SJCRH30 (cell line): ENCODE measurements at places on chromosomes 1 and 21.
A peak's percentile ranks its signal among the peaks of the same experiment; 100 is the strongest.

- DNase-seq: no peak
Measured at GRCh38 chr1:85409516-85409915, 55.4 kb downstream of the DDAH1 start.

DNA sequence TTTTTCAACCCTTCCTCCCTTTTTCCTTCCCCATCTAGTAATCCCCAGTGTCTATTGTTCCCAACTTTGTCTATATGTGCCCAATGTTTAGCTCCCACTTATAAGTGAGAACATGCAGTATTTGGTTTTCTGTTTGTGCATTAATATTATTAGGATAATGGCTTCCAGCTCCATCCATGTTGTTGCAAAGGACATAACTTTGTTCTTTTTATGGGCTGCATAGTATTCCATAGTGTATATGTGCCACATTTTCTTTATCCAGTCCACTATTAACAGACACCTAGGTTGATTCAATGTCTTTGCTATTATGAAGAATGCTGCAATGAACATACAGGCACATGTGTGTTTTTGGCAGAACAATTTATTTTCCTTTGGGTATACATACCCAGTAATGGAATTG is 121.0 kb upstream of the C1orf105 start:
- DNase-seq: no peak

- DNase-seq: no peak
Measured at GRCh38 chr1:154075746-154076145, 79.1 kb downstream of the NUP210L start.

GRCh38 chr1:221858818-221859611 is 117.1 kb upstream of the DUSP10 start:
- DNase-seq: no peak

- DNase-seq: no peak
Measured at GRCh38 chr1:169326956-169327268, 40.7 kb downstream of the NME7 start.

DNA sequence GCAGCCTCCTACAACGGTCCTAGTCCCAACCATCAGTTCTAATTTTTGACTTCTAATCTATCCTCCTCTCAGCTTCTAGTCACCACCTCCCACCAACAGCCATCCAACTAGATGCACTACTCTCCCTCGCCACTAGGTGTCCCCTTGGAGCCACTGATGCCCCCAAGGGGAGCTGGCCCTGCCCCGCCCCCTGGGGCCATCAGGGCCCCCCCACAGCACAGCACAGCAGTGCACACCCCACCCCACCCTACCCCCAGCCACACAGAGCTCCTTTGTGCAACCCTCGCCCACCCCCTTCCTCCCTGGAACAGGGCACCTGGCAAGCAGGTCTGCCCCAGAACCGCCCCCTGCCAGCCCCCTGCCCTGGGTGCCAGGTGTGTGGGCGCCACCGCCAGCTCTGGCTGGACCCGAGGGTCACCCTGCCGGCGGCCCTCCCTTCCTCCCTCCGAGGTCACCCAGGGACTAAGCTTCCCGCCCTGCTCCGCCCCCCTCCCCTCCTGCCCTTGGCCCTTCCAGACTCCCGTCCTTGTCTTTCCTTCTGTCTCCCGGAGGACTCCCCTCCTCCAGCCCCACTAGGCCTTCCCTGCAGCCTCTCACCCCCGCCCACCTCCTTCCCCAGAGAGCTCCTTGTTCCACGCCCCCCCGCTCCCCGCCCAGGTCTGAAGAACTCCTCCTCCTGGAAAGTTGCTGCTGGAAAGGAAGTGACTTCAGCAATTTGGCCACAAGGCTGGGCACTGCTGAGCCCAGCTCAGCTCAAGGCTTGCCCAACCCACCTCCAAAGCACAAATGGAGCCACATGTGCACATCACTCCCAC is 47.0 kb downstream of the AHDC1 start:
- peak; percentile 96 for DNase-seq

DNA sequence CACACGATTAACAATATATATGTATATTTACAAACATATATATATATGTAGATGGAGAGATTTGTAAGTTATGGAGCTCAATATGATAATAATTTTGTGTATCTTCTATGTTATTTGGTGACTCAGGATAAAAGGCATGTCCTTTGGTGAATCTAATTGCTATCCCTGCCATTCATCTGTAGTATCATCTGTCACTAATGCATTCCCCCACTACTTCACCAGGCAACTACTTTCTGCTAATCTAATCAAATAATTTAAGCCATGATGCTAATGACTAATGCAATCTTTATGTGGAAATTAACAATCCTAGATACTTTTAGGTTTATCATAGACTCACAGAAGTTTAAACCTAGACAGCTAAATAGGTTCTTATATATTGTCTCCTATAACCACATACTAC is 1074.5 kb downstream of the PLA2G4A start:
- DNase-seq: no peak

GRCh38 chr1:15948595-15949452 is 27.1 kb downstream of the ZBTB17 start:
- DNase-seq: peak; percentile 89

- DNase-seq: no peak
Measured at GRCh38 chr21:28447462-28447861, 545.2 kb downstream of the LTN1 start.

- DNase-seq: no peak
Measured at GRCh38 chr21:44295646-44296045, 4.2 kb upstream of the PFKL start.

GRCh38 chr1:6080469-6080868 is 34.8 kb downstream of the KCNAB2 start:
- no peak for DNase-seq

- peak; percentile 42 for DNase-seq
Measured at GRCh38 chr1:176073524-176074157, 133.4 kb downstream of the COP1 start.

DNA sequence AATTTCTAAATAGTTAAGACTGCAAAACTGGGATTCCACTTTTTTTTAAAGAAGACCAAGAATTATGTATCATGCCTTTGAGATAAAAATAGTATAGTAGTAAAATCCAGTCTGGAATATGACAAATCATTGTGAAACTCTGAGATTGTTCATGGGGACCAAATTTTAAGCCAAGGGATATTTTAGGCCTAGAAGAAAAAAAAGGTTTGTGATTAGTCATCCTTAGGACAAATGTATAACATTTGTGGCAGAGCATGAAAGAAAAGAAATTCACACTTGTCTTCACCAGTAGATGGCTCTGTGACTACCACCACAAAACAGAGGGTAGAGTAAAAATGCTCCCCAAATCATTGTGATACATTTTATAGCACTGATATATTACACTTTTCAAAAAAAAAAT is 226.1 kb downstream of the KCTD3 start:
- no peak for DNase-seq

- DNase-seq: no peak
Measured at GRCh38 chr1:73472810-73473209, 725.2 kb downstream of the LRRIQ3 start.

- DNase-seq: no peak
Measured at GRCh38 chr1:205211839-205212536, 486 bp upstream of the DSTYK start.

GRCh38 chr1:157363660-157364140 is 188.6 kb downstream of the FCRL5 start:
- peak; percentile 41 for DNase-seq

DNA sequence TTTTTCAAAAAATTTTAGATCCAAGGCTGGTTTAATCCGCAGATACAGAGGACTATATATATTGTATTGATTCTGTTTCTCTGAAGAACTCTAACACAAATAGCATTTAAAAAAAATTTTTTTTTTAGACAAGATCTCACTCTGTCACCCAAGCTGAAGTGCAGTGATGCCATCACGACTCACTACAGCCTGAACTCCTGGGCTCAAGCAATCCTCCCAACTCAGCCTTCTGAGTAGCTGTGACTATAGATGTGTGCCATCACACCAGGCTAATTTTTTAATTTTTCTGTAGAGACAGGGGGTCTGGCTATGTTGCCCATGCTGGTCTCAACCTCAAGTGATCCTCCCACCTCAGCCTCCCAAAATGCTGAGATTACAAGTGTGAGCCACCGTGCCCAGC is 3.0 kb downstream of the ANKRD45 start:
- DNase-seq: no peak

DNA sequence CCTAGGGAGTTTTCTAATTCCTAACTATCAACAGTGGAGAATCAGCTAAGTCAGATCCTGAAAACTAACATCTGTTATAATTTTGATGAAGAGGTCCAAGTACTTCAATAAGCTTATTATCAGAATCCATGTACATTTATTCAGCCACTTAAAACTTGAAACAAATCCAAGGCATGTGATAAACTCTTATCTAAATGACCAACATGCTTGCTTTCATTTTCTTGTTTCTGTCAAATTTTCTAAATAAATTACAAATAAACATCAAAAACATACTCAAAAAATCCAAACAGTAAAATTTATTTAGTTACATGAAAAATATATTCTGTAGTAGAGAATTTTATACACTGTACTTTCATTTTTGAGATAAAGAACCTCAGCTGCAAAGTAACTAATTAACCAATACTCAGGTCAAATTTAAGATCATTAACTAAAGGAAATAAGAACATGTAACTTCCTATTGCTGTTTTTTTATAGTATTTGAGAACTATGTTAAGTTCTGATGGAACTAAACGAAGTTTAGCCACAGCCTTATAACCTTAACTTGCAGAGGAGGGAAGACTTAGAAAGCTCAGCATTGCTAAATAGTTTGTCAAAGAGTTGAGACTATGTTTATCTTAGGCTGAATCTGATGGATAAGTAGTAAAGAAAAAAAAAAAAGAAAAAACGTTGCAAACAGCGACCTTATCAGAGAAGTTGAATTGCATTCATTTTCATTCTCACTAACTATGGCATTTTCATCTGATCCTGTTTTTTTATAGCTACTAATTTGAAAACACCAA is 44.9 kb downstream of the SYNJ1 start:
- DNase-seq: no peak

GRCh38 chr1:201364808-201365105 is 12.7 kb downstream of the TNNT2 start:
- DNase-seq: no peak

GRCh38 chr1:219824338-219824737 is 104.0 kb downstream of the SLC30A10 start:
- no peak for DNase-seq

DNA sequence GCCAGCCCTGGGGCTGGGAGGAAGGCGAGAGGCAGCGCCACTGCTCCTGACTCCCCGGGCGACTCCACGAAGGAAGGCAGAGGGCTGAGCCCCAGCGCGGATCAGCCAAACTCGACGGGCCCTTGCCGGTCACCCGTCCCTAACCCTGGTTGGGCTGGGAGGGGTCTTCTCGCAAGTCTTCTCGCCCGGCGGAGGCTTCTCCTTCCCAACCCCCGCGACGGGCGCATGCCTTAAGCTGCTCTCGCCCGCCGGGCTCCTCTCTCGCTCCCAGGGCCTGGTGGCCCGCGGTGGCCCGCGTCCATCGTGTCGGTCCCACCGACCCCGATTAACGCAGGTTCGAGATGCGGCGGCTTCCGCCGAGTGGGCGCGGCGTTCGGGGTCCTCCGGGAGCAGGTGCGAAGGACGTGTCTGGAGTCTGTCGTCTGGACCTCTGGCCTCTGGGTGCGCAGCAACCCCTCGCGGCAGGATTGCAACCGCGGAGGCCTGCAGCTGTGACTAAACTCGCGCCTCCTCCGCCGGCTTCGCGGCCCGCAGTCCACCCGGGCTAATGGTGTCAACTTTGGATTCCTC is 29.0 kb upstream of the PPM1J start:
- DNase-seq: no peak

- peak; percentile 49 for DNase-seq
Measured at GRCh38 chr1:246784621-246785493, 60.6 kb downstream of the SCCPDH start.

DNA sequence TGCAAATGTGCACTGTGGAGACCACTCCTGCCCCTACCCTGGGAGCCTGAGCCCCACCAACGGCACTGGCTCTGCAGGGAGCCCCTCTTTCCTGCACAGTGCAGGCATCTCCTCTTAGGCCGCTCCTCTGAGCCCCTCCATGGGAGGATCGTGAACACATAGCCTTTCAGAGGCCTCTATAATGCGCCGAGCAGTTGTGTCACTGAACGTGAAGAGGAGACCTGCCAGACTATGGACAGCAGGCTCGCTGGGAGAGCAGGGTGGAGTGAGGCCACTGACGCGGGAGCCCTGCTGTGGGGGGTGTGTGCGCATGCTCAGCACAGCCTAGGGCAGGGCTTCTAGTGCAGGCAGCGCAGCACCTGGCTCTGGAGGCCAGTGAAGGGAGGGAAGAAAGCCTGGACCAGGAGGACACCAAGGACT is 151.3 kb upstream of the COL6A1 start:
- DNase-seq: no peak

- DNase-seq: no peak
Measured at GRCh38 chr1:86258101-86258500, 101.5 kb upstream of the COL24A1 start.

DNA sequence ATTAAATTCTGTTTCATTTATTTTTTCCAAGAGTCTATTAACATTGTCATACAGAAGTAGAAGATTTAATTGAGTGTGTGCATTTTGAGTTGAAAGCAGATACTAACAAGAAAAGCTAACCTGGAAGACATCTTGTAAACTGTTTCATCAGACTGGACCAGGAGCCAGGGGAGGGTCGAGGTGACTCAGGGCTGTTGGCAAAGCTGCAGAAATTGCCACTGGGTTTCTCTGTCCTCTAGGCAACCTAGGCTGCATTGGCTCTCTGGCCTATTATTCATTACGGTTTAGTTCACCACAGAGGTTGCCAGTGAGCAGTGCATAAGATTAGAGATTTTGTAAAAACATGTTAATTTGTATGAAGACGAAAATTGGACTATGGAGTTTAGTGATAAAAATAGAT is 27.5 kb downstream of the ERG start:
- no peak for DNase-seq

DNA sequence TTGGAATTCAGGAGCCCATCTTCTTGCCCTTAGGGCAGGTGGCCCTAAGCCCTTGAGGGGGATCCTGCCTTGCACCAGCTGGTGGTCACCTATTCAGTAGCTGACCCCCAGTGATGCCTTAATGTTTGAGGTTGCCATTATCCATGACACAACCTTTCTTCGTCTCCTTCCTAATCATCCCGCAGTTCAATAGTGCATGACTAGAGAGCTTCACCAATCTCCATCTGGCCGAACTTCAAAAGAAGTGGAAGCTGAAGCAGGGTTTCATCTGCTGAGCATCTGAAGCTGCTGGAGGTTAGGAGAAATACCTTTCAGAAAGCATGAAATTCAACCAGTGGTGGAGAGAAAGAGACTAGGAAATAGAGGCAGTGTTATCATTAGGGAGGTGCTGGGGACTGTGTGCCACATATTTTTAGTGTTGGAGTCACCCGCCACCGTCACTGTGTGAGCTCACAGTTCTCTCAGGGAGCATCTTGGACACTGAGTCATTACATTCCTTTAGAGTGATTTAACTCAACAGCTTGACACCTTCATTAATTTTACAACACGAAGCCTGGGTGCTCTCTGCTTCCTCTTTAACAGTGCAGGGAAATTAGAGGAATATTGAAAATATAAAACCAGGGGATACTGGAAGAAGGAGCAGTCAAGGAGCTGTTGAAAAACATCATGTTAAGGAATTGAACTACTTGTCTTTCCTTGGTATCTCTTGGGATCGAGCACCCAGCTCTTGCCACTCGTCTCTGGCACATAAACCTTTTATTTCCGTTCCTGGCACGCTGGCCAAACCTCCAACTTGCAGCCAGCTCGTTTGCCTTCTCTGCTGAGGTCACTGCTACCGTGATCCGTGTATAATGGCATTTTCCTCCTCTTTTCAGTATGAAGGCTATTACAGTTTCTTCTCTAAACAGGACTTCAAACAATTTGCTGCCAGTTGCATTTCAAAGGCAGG is 53.6 kb downstream of the PEX14 start:
- DNase-seq: peak; percentile 61
